Activated CD4-positive, alpha-beta memory T cell treated with anti-CD3 and anti-CD28 coated beads for 36 hours (primary cell): ENCODE measurements at places on chromosomes 3 and 15.

DNA sequence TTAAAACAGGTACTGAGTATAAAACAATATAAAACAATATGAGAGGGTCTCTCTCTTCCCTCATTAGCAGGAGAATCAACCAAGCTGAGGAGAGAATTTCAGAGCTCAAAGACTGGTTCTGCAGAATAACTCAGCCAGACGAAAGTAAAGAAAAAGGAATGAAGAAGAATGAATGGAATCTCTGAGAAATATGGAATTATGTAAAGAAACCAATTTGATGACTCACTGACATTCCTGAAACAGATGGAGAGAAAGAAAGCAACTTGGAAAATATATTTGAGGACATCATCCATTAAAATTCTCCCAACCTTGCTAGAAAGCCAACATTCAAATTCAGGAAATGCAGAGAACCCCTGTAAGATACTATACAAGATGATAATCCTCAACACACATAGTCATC lies 630.9 kb downstream of the PYDC2 start:
- H3K27me3 ChIP-seq, result no peaks in the 10 kb centered on the region
- no peak overlapping the region for H3K4me3 ChIP-seq
- DNase-seq, result no peak

- H3K27me3 ChIP-seq, result peaks cover 85% of the 10 kb centered on the region
- H3K4me1 ChIP-seq, result peaks cover 46% of the 10 kb centered on the region
- peak; percentile 52 for DNase-seq
Measured at GRCh38 chr3:138941259-138941885, 5.6 kb downstream of the FOXL2 start.

- no peak overlapping the region for H3K27ac ChIP-seq
- H3K4me3 ChIP-seq, result no peak overlapping the region
- DNase-seq, result no peak
Measured at GRCh38 chr3:132867956-132868355, 145.7 kb upstream of the NPHP3 start.

DNA sequence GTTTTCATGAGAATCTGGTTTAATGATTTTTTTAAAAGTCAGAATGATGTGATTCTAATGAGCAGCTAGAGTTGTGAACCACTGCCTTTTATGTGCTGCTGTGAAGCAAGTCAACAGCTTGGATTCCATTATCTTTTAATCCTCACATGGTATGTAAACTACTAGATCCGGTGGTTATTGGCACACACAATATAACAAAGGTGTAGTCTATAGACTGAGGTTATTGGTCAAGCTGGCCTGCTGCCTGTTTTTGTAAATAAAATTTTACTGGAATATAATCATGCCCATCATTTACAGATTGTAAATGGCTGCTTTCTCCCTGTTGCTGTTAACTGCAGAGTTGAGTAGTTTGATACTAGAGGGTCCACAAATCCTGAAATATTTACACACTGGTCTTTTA lies 103.1 kb downstream of the OTOL1 start:
- H3K27ac ChIP-seq, result no peak overlapping the region
- H3K27me3 ChIP-seq, result no peaks in the 10 kb centered on the region
- H3K4me1 ChIP-seq, result no peaks in the 10 kb centered on the region
- no peaks in the 10 kb centered on the region for H3K36me3 ChIP-seq

- H3K4me1 ChIP-seq, result no peaks in the 10 kb centered on the region
- DNase-seq, result no peak
- no peak overlapping the region for H3K27ac ChIP-seq
- no peaks in the 10 kb centered on the region for H3K27me3 ChIP-seq
- H3K4me3 ChIP-seq, result no peak overlapping the region
Measured at GRCh38 chr3:178200316-178200715, 335.9 kb upstream of the KCNMB2 start.

GRCh38 chr3:127629467-127630403 lies 750 bp downstream of the PODXL2 start:
- H3K27me3 ChIP-seq, result peaks cover 22% of the 10 kb centered on the region
- peak overlapping the region; percentile 51 for H3K4me3 ChIP-seq
- DNase-seq, result peak; percentile 45
- H3K36me3 ChIP-seq, result no peaks in the 10 kb centered on the region
- H3K27ac ChIP-seq, result no peak overlapping the region
- H3K4me1 ChIP-seq, result peaks cover 25% of the 10 kb centered on the region

DNA sequence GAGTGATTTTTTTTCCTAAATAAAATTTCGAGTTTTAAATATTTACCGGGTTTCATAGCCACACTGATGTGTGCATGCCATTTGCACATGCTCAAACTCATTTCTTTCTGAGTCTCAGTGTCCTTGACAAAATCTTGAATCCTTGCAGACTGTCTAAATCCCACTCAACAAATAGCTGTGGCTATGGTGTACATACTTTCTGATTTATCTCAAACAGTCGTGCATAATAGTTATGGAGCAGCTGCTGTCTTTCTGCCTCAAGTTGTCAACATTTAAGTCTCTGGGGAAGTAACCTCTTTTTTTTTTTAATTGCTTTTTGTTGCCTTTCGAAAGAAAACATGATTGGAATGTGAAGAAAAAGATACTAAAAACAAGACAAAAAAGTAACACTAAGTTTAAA lies 52.8 kb upstream of the UTS2B start:
- H3K36me3 ChIP-seq, result peaks cover 4% of the 10 kb centered on the region
- H3K27ac ChIP-seq, result no peak overlapping the region
- H3K4me3 ChIP-seq, result no peak overlapping the region
- no peaks in the 10 kb centered on the region for H3K27me3 ChIP-seq
- H3K4me1 ChIP-seq, result peaks cover 2% of the 10 kb centered on the region

- no peaks in the 10 kb centered on the region for H3K36me3 ChIP-seq
- no peaks in the 10 kb centered on the region for H3K4me1 ChIP-seq
- H3K27me3 ChIP-seq, result no peaks in the 10 kb centered on the region
- H3K27ac ChIP-seq, result no peak overlapping the region
- H3K4me3 ChIP-seq, result no peak overlapping the region
- no peak for DNase-seq
Measured at GRCh38 chr15:68654786-68655560, 76.2 kb downstream of the CORO2B start.

DNA sequence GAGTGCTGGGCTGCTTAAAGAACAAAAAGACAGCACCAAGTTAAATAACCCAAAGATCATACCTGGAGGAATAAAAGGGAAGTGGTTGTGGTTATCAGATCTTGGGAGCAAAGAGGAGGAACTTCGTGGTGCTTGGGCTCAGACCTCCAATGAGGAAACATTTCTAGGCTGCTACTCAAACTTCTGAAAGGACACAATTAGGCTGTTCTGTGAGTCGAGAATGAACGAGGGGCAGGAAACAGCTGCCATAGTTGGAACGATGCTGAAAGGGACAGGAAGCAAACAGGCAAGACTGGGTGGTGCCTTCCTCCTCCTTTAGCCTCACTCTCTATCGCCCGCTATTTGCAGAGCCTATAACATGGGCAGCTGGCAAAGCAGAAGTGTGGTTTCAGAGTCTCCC lies 276.3 kb upstream of the ARRDC4 start:
- H3K4me1 ChIP-seq, result no peaks in the 10 kb centered on the region
- H3K36me3 ChIP-seq, result no peaks in the 10 kb centered on the region
- no peak overlapping the region for H3K4me3 ChIP-seq
- no peak for DNase-seq
- H3K27me3 ChIP-seq, result no peaks in the 10 kb centered on the region
